ENCODE measurements at places on chromosomes 12 and 14.

GRCh38 chr12:122486805-122487426 lies 13.8 kb downstream of the ZCCHC8 start:
- no peak for DNase-seq

DNA sequence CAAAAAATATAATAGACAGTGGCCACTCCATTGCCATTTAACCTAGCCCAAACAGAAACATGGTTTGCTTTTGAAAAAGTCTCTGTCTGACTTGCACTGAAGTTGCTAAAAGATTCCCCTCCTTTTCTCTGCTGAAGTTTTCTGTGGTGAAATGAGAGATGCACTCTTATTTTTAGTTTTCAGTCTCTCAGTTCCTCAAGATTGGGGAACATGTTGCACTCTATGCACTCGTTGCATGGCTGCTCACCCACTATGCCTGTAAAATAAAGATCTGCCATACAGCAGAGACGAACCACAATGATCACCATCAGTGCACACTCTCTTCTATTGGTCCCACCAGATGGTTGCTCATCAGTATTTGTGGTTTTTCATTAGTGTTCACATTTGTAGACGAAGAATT lies 13.1 kb upstream of the DAAM1 start:
- no peak for DNase-seq

DNA sequence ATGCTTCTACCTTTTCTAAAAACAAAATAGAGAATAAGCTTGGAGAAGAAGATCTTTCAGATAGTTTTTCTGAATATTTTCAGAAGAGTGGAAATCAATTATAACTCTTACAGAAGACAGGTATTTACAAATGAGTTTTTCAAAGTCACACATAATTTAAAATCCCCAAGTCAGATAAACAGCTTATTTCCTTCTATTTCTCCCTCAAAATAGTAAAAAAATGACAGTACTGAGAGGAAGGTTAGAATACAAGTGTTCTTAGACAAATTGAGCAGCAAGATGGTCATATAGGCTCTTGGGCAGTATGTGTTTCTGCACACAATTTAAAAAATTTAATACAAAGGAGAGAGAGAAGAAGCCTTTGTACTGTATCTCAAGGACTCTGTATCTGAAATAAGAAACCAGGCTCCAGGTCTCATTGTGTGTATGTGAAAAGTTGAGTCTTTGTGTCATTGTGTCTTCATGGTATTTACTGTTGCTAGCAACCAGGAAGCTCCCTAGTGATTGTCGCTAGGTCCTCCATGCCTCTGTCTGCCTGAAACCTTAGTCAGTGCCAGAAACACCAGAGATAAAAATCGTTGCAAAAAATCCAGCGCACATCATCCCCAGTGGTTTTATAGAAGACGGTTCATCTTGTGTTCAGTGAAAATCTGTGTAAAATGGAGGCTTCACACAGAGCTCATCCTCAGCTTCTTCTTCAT lies 12.9 kb upstream of the TUBA1A start:
- peak; percentile 16 for DNase-seq

GRCh38 chr12:49346659-49347310 lies at the start of gene DNAJC22:
Gene DNAJC22 (plus strand): TSS chr12:49346888. CDS start chr12:49348873, 1,985 bp downstream.
- DNase-seq = no peak

DNA sequence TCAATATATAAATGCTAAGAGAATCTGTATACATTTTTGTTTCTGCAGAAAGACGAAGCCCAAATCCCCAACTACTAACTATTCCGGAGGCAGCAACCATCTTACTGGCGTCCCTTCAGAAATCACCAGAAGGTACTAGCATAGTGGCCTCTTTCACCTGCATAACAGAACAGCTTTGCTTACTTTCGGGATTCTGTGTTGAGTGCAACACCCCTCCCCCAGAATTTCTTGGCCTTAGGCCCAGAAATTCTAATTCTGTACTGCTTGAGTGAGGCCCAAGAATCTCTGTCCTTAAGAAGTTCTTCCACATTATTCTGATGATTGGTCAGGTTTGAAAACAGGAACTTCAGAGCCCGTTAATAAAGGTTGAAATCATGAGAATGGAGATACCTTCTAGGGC lies 2.9 kb downstream of the SPX start:
- no peak for DNase-seq

GRCh38 chr14:38788060-38788459 lies 315.0 kb downstream of the SEC23A start:
- DNase-seq = no peak

DNA sequence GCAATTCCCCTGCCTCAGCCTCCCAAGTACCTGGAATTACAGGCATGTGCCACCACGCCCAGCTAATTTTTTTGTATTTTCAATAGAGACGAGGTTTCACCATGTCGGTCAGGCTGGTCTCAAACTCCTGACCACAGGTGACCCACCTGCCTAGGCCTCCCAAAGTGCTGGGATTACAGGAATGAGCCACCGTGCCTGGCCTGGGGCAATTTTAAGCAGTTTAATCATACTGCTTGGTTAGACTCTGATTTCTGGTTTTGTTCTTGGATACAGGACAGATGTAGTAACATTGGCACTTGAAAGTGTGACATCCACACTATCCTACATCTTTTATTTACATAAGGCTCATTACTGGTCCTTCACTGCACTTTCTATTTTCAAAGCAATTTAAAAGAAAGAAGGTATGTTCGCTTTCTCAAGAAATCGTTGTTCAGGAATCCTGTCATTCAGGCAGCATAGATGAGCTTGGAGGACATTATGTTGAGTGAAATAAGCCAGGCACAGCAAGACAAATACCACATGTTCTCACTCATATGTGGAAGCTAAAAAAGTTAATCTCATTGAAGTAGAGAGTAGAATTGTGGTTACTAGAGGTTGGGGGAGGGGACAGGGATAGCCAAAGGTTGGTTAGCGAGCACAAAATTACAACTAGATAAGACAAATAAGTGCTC lies 4.0 kb upstream of the NUAK1 start:
- no peak for DNase-seq

DNA sequence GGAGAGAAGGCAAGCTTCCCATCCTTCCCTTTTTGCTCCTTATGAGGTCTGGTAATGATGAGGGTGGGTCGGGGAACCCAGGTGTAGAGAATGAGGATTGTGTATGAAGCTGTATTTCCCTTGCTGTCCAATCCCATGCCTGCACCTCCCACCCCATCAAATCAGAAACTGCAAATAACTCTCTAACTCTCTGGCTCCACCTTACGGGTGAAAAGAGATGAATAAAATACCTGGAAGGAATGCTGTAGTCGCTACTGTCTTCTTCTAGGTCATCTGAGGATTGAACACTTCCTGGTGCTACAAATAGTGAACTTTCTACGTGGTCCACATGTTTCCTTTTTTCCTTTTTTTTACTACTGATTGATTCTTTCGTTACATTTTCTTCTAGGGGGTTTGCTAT lies 38.9 kb upstream of the DICER1 start:
- no peak for DNase-seq

- DNase-seq = no peak
These were observed 113.8 kb downstream of the PIK3C2G start for GRCh38 chr12:18375131-18375530.

DNA sequence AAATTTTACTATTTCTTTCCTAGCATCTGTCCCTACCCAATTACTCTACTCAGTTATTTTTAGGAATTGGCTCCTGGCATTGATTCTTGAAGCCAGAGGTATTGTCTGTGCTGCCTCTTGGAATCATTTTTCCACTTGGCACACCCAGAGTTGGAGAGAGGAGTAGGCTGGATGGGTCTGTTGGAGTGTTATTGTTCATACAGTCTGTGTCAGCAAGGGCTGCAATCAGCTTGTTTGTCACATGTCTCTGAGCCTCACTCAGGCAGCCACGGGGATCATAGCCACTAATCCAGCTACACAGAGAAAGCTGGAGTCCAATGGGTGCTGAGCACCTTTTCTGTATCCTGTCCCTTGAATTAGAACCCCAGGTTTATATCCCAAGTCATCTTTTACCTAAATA lies 176.0 kb upstream of the DYRK2 start:
- no peak for DNase-seq

DNA sequence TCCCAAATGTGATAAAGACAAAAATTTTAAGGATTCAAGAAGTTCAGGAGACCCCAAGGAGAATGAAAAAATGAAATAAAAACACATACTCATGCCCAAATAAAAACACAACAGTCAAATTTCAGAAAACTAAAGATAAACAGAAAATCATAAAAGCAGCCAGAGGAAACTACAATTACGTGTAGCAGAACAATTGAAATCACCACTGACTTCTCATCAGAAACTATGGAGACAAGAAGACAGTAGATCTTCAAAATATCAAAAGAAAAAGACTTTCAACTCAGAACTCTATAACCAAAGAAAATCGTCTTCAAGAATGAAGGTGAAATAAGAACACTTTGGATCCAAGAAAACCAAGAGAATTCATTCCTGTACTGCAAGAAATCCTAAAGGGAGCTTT lies 54.9 kb downstream of the DIO3 start:
- no peak for DNase-seq

- DNase-seq = no peak
These were observed 1.7 kb upstream of the FLRT2 start for GRCh38 chr14:85528080-85528896.

DNA sequence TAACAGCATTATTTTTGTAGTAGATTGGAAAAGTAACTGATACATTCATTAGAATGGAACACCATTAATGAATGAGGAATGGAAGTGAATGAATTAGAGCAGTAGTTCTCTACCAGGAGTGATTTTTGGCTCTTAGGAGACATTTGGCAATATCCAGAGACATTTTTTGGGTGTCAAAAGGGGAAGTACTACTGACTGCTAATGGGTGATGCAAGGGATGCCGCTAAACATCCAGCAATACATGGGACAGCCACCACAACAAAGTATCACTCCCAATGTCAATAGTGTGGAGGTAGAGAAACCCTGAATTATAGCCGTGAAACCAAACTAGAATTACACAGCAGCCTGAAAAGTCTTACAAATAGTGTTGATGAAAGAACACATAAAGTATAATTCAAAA lies 1.5 kb downstream of the CHURC1 start:
- no peak for DNase-seq

DNA sequence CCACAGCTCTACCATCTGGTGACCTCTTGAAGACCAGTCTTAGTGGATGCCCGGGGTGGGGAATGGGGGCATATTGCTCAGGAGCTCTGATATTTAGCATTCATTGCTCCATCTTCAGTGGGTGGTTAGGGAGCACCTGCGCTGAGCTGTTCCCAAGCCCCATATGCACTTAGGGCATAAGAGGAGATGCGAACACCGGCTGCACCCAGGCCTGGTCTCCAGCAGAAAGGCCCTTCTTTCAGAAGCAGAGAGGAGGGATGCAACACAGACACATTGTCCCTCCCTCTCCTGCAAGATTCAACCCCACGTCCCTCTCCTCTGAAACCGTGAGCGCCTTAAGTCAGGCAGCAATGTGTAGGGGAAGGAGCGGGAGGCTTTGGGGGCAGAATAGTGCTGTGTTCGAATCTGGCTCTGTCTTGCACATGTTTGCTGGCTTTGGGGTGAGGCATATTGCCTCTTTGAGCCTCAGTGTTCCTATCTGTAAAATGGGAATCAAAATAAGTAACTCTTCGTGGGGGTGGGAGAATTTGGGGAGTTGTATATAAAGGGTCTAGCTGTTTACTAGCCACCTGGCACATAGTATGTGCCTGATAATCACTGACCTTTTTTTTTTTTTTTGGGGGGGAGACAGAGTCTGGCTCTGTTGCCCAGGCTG lies 87.7 kb downstream of the FOXN4 start:
- no peak for DNase-seq

- DNase-seq = no peak
These were observed 13.5 kb downstream of the WNK1 start for GRCh38 chr12:765840-766239.

DNA sequence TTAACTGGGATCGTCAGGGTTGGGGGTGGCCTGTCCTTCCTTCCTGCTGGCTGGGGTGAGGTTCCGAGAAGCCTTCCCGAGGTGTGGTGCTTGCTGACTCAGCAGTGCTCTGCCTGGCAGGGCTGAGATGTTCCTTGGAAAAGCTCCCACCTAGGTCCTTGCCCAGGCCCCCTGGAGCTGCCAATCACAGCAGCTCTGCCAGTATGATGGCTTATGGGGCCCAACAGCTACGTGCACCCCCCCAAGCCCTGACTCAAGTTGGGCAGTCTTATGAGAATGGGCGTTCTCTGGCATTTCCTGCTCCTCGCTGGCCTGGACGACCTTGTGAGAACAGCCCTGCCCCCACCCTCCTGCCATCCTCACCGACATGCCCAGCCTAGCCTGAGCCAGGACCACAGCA lies 292.2 kb upstream of the CRY1 start:
- DNase-seq = no peak

DNA sequence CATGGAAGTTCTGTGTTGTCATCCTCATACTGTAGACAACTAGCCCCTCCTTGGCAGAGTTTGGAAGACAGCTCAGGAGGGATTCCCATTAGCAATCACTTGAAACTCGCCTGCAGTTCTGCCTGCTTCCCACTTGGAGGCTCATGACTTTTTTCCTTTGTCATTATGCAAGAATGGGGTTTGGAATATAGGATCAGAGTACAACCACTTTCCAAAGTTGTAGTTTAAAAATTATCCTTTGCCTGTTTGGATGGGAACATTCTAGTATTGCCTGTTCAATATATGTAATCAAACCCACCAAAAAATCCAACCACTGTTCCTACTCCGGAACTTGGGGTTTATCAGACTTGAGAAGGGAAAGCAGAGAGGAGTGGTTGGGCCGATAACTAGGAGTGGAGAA lies 2.1 kb upstream of the GPD1 start:
- DNase-seq = no peak

DNA sequence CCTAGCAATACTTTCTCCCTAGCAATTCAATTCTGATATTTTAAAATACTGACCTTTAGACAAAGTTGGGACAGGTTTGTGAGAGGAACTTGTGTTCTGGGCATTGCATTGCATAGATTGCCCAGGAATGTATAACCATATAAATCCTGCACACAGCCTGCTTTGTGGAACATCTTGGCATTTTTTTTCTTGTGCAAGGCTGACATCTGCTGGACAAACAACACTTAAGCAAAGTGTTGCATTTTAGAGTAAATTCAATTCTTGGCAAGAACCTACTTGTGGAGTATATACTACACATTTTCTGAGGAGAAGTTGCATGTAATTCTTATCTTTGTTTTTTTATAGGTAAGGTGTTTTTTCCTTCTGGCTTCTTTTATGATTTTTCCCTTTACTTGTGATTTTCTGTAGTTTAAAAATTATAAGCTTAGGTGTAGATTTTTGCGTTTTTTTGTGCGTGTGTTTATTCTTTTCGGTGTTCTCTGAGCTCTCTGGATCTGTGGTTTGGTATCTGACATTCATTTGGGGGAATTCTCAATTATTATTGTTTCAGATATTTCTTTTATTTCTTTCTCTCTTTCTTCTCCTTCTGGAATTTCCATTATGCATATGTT lies 26.4 kb downstream of the TESPA1 start:
- DNase-seq = peak; percentile 58

DNA sequence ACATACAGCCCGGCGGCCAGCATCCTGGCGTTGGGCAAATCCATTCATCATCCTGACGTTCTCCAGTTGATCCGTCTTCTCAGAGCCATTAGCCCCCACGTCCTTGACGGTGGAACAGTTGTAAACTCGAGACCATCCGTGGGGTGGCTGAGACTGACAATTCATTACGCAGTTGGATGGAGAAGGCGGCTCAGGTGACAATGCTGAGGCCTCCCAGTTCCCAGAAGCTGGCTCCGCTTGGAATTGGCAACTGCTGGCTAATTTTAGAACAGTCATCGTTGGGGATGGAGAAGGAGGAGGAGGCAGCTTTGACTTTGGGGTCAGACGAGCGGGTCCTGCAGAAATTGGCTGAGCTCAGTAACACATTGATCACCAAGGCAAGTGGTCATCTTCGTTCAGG lies 186.5 kb downstream of the PHETA1 start:
- DNase-seq = no peak

All from activated CD4-positive, alpha-beta T cell treated with anti-CD3 and anti-CD28 coated beads for 48 hours (primary cell).